ENCODE measurements at places on chromosomes 2 and 18.

GRCh38 chr18:49656073-49656692 is 94.3 kb downstream of the LIPG start:
- DNase-seq: no peak

GRCh38 chr2:223923976-223924375 is 21.2 kb downstream of the WDFY1 start:
- no peak for DNase-seq

GRCh38 chr2:176071330-176072291 is 12.2 kb downstream of the EVX2 start:
- no peak for DNase-seq

- DNase-seq: peak; percentile 10
These were observed 6.6 kb downstream of the GKN2 start for GRCh38 chr2:68946117-68946516.

DNA sequence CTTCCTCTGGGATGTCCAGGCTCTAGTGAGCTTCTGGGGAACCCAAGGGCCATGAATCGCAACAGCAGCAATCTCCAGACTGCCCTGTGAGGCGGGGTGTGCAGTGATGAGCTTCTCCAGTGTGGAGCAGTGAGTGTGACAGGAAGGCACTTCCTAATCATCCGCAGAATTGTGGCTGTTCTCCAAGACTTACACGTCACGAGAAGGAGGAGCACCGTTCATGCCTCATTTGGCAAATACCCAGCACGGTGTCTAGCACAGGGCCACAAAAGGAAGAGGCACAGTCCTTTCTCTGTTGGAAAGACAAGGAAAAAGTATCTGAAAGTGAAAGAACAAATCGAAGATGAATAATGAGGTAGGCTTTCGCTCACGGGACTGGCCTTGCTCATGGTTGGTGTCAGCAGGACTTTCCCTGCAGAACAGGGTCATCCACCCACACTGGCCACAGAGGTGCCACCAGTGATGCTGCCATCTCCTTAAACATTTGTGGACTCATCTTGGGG is 125.1 kb upstream of the HAAO start:
- no peak for DNase-seq

- DNase-seq: no peak
These were observed 58.7 kb downstream of the ABCG8 start for GRCh38 chr2:43897492-43897891.

DNA sequence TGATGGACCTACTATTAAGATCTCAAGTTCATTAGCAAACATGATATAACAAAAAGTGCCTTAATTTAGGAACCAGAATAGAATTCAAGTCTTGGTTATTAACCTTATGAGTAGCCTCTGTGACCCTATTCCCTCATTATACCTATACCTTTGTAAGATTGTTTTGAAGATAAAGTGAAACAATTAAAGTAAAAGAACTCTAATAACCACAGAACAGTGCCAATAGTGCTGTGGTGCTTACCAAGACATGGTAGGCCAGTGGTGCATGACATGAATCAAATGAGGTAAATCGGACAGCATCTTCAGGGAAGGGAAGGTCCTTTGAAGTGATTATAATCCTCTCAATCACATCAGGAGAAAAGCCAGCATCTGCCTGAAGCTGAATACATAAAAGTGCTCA is 36.4 kb downstream of the METTL4 start:
- DNase-seq: no peak

GRCh38 chr2:156253765-156254164 is 78.8 kb downstream of the NR4A2 start:
- DNase-seq: no peak

- no peak for DNase-seq
These were observed 287.4 kb downstream of the NOL4 start for GRCh38 chr18:33937270-33937816.
